SW 1271 (cell line): ENCODE measurements at places on chromosomes 13 and 19.

- DNase-seq = no peak
Observed at GRCh38 chr13:79398915-79399314, 7.1 kb downstream of the RBM26 start.

- peak; percentile 59 for DNase-seq
Observed at GRCh38 chr13:39612023-39612637, 9.1 kb upstream of the LHFPL6 start.

DNA sequence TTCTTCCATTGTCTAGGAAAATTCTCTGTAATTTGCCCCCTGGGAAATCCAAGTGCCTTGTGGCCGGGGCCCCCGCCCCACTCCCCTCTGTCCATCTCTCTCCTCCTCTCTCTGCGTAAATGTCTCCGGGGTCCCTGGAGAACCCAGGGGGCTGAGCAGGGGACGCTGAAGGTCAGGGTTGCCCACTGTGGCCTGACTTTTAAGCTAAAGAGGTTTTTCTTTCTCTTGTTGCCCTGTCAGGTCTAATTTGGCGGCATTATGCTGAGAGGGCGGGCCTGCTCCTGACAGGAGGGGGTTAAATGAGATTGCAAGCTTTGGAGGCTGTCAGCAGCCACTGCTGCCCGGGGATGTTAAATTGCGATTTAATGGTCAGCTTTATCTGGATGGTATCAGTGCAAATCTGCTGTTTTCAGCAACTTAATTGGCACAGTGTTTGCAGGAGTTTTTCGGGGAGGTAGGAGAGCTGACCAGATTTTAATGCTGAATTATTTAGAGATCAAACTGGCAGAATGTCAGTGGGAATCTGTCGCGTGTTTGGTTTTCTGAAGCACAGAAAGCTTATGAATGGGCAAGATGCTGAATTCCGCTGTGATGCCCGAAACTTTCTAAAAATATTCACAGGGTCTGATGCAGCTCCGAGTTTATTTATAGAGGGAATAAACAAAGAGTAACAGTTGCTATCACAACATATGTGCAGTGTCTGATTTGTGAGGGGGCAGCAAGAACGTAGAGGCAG is 93.2 kb upstream of the SOX1 start:
- DNase-seq = no peak

DNA sequence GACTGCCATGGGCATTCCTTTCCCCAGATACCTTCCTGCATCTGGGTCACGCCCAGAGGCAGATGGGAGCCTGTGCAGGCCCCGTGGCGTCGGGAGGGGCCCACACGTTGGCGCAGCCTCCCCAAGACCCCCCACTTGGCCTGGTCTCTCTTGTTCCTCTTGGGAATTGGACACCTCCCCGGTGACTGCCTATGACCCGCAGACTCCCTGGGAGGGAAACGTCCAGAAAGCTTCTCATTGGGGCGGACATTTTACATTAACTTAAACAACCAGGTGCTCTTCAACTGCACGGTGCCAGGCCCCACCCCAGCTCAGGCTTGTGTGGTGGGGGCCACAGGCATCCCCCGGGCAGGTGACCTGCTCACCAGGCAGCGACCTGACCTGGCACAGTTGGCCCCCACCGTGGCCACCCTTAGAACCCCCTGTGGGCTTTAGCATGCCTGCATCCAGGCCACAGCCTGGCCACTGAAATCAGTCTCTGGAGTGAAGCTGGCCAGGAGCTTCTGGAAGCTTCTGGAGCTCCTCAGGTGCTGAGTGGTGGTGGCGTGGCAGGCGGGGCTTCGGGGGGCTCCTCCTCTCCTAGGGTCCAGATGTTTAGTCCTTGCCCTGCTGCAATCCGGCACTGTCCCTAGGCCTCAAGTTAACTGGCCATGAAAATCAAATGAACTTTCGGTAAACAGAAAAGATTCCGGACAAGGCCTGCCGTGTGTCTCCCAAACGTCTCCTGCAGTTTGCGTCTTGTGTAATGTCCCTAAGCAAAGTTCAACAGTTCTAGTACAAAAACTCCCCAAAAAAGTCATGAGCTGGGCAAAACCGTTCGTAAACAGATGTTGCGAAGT is 8.5 kb upstream of the PROZ start:
- DNase-seq = no peak

DNA sequence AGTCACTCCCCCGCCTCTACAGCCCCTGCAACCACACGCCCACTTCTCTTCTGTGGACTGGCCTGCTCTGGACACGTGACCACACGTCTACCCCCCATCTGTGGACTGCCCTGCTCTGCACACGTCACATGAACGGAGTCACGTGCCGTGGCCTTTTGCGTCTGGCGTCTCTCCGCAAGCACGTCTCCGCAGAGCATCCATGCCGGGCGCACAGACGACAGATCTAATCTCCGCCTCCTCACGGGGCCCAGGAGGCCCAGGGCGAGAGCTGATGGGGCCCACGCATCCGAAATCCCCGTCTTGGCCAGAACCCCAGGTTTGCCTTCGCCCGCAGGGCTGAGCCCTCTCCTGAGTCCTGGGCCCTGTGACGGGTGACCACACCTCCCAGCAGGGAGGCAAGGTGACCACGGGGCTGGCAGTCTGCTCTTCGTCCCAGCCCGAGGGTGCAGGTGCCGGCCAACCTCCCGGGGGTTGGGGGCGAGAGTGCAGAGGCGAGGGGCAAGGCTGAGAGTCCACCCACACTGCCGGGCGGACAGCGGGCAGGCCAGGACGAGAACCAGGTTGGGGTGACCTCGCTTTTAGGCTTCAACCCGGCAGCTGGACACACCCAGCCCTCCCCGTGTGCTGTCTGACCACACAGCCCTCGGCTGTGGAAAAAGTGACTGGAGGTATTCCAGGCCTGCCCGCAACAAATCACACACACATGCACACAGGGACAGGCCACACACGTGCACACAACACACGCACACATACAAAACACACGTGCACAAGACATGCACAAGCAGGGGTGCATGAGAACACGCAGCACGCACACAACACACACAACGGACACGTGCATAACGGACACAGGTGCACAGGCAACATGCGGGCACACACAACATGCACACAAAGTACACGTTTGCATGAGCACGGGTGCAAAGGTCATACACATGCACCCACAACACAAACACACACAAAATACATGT is 3.9 kb downstream of the SBNO2 start:
- peak; percentile 54 for DNase-seq

GRCh38 chr13:45951166-45951565 is 99.6 kb upstream of the SIAH3 start:
- no peak for DNase-seq

DNA sequence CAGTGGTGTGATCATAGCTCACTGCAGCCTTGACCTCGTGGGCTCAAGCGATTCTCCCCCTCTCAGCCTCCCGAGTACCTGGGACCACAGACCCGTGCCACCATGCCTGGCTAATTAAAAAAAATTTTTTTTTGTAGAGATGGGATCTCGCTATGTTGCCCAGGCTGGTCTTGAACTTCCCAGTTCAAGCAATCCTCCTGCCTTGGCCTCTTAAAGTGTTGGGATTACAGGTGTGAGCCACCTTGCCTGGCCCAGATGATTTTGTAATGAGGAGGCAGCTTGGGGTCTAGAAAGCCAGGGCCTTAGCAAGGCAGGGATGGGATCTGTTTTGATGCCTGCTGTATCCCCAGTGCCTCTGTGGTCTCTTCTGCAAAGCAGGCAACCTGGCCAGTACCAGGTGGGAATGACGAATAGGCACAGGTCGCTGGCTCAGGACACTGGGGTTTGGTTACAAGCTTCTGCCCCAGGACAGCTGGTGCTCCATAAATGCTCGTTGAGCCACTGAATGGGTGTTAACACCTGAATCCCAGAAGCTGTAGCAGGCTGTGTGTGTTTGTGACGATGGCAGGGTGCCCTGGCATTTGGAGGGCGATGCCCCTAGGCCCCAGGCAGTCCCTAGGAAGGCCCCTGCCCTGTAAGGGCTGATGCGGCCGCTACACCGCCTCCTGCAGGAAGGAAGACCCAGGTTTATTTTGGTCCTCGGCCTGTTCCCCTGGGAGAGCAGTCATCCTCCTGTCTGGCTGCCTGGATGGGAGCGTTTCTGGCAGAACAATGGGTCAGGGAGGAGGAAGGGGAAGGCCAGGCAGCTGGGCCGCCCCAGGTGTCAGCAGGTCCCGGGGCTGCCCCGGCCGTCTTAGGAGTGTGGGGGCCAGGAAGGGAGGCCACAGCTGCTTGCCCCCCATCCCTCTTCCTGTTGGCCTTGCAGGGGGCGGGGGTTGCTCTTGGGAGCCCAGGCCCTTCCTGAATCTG is 8.6 kb downstream of the TNFAIP8L1 start:
- DNase-seq = no peak

DNA sequence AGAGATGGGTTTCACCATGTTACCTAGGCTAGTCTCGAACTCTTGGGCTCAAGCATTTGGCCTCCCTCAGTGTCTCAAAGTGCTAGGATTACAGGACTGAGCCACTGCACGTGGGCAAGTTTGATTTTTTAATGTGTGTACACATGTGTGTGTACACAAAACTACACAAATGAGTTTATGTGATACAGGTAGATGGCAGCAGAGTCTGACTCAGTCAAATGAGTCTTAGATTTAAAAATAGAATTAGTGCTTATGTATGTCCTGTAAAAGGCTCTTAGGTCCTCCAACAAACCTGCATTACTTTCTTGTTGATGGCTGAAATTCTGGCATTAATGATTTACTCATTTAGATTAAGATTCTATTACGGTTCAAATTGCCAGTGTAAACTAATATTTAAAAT is 293.7 kb downstream of the PCDH17 start:
- DNase-seq = no peak
